ENCODE measurements at places on chromosomes 11 and 22.

DNA sequence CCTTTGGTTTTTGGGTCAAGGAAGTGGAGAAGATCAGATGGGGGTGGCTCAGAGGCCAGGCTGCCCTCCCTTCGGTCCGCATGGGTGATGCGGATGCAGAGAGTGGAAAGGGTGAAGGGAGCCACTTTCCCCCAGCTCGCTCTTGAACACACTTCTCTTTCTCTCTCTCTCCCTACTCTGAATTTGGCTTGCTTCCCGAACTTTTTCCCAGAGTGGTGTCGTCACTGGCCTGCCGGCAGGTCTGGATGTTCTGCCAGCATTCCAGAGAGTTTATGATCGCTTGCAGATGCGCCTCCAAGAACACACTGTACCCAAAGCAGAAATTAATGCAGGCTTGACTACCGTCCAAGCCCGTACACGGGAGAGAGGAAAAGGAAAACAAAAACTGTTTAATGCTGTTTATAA lies 103.2 kb downstream of the ZBTB16 start:
- DNase-seq: peak; percentile 95

DNA sequence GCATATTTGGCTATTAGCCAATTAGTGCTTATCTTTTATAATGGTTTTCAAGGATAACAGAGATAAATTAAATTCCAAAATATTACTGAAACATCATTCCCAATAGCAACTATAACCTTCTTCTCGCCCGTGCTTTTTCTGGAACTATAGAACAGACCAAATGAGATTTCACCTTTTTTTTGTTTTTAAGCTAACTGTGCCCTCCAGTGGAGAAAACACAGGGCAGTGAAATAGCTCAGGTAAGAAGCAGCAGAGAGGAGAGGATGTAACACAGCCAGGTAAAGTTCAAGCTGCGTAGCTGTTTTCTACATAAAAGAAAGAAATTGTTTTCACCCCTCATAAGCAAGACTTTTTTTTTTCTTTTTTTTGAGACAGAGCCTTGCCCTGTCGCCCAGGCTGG lies 28.2 kb downstream of the HSD17B12 start:
- no peak for DNase-seq

- DNase-seq: peak; percentile 10
Measured at GRCh38 chr11:126646701-126647557, 291.4 kb downstream of the ST3GAL4 start.

DNA sequence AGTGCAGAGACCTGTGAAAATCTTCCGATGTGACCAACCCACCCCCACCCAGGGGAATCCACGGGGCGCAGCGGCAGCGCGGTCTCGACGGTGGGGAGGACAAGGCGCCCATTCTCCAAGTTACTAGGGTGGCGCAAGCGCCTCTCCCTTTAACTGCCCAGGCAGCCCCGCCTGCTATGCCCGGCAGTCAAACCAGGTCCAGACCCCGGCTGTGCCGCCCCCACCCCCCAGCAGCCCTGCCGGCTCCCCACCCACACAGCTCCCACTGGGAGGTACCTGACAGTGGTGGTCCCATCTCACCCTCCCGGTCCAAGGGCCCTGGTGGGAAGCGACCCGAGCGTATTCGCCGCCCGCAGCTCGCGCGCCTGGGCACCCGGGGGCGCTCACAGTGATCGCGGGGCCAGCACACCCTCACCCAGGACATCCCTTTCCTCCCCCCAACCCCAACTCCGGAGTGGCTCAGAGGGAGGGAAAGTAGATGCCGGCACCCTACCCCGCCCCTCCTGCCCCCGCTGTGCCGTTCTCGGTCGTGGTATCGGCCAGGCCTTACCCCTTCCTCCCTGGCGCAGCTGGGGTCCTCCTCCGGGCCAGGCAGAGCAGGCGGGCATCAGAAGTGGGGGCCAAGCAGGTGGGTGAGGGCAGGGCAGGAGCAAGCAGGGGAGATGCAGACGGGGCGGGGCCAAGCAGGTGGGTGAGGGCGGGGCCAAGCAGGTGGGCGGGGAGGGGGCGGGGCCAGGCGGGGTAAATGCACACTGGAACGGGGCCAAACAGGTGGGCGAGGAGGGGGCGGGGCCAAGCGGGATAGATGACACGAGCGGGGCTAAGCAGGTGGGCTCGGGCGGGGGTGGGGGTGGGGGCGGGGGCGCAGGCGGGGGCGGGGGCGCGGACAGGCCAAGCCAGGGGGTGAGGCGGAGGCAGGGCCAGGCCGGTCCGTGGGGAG lies at the start of gene TRPM5:
TRPM5 (minus strand) TSS at position 634 of the 940 bp plus-strand sequence. CDS start 21,478 bp downstream, outside the sequence.
- no peak for DNase-seq

- DNase-seq: peak; percentile 50
Measured at GRCh38 chr11:9972989-9973388, 309.1 kb downstream of the SWAP70 start.

GRCh38 chr11:87560352-87560751 lies 522.6 kb downstream of the TMEM135 start:
- no peak for DNase-seq

GRCh38 chr22:26667140-26667539 lies 9.8 kb downstream of the MIAT start:
- DNase-seq: peak; percentile 29

DNA sequence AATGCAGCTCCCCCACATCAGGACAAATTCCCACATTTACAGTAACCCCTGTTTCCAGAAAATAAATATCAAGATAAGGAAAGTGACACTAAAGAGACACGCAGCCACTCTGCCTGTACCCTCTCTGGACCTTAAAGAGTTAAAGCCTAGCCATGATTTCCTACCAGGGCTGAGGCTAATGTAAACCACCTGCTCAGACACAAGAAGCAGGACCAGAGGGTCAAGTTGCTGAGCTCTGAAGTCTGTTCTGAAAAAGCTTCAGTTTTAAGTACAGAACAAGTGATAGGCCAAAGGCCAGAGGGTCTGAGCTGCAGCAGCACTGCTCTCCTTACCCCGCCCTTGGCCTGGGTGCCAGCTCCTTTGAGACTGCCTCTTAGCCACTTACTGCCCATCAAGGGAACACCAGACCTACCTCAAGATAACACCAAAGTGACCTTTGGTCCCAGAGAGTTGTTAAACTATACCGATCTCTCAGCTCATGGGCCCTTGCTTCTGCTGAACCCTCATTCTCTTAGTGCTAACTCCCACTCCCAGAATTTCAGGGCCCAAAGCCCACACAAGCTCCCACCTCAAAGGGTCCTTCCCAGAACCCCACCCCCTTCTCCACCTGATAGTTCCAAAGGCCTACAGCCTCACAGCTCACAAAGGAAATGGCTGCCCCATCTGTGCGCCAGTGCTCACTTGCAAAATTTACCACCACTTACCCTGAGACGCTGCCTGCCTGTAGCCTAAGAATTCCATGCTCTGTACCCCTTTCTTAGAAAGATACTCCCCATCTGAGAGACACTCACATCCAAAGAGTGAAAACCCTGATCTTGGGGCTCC lies 40.5 kb downstream of the IL18BP start:
- no peak for DNase-seq

DNA sequence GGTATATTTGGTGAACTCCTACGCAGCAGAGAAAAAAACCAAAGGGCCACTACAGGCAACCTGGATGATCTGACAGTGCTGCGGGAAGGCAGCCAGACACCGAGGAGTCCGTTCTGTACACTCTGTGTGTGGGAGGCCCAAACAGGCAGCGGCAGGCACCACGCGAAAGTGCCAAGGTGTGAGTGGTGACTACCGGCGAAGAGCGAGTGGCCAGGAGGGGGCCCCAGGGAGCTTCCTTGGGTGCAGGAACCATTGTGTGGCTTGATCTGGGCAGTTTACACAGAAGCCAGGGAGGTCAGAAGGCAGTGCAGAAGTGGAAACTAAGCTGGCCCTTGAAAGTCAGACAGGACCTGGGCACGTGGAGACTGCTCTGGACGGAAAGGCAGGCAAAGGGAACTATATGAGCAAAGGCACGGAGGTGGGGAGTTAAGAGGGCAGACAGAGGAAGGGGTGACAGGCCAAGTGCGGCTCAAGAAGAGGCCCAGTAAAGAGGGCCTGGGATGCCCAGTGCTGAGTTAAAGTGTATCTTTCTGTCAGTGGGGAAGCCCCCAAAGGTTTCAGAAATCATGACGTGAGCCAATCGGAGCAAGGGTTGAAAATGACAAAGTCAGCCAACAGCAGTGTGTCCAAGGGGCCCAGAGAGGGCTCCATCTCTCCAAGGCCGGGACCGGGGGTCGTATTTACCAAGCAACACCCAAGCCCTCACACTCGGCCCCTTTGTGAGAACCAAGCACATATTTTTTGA lies 10.6 kb downstream of the TMEM184B start:
- DNase-seq: peak; percentile 70

- no peak for DNase-seq
Measured at GRCh38 chr11:26150031-26150430, 181.9 kb upstream of the ANO3 start.

- no peak for DNase-seq
Measured at GRCh38 chr11:45605051-45605450, 60.4 kb downstream of the CHST1 start.

DNA sequence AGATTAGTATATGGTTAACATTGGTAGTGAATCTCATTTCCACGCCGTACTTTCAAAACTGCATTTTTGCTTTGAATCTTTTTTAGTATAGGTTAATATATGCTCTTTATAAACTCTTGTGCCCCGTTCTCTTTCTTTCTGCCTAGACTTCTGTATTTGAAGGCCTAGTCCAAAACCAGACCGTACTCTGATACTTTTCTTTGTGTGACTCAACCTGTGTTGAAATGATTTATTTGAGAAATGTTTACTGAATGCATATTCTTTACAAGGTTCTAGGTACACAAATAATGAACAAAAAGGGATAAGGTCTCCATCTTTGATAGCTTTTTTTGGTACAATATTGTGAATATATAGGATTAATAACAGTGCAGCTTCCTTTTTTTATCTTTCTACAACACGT lies 68.3 kb downstream of the HIPK3 start:
- peak; percentile 27 for DNase-seq

GRCh38 chr11:22161489-22161888 lies 31.4 kb upstream of the ANO5 start:
- DNase-seq: no peak

DNA sequence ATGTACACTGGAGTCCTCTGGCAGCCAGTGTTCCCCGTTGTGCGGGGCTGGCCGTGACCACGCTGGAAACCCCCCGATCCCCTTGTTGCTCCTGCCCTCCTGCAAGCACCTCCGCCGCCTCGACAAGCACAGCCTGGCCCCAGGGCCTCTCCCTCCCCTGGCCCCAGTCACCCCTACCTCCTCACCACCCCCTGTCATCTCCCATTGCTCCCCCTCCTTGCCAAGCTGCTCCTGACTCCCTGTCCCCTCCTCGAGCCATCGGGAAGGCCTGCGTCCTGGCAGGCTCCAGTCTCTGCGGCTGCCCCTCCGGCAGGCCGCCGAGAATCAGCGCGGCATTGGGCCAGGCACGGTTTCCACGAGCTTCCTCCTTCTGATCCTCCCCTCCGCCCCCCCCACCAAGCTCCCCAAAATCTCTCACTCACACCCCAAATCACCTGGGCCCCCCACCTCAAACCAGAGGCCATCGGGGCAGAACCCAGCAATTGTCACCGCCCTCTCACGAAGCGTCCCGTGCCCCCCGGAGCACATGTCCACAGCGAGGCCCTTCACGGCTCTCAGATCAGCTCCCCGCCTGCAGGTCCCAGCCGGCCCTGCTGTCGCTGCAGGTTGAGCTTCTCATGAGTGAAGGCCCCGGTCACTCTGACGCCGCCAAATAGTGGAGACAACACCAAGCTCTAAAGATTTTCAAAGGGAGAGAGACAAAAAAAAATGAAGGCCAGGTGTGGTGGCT lies 5.7 kb upstream of the LSP1 start:
- no peak for DNase-seq

DNA sequence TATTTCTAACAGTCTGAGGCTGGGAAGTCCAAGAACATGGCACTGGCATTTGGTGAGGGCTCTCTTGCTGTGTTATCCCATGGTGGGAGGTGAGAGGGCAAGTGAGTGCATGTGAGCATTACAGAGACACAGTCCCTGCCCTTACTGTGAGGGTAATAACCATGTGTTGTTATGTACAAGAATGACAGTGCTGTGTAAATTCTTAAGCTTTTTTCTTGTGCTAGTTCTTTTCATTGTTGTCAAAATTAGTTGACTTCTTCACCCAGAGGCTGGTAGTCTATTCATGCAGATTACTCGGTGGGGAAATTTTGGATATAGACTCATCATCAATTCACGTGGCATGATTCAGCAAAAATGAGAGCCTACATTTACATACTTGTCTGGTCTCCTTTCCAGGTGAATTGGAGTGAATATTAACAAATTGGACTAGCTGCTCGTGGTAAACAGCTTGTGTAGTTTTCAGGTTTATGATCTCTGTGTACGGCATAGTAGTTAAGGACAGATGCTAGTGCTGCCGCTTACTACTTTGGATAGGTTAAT lies 49.3 kb downstream of the ATXN10 start:
- DNase-seq: peak; percentile 28

DNA sequence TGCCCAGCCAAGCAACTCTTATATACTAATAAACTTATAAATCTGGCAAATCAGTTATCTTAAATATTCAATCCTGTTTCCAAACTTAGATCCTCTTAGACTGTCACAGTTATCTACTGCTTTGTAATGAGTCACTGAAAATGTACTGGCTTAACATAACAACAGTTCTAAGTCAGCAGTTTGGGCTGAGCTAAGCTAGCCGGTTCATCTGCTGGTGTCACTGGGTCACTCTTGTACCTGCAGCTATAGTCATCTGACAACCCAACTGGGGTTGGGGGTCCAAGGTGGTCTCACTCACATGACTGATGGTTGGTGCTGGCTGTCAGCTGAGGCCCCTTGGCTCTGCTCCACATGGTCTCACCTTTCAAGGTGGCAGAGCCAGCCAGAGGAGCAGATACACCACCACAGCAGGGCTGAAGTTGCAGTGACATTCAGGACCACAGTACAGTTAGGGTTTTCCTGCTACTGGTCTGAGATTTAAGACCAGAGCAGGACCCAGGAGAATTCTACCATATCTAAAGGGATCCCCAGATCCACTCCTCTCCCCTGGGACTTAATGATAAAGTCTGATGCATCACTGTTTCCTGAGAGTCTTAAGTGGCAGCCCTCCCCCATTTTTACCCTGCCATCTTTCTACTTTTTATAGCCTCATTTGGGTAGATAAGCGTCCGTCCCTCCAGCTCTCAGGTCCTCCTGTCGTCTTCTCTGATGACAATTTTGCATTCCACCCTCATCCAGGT lies 7.9 kb upstream of the MACROD1 start:
- no peak for DNase-seq

DNA sequence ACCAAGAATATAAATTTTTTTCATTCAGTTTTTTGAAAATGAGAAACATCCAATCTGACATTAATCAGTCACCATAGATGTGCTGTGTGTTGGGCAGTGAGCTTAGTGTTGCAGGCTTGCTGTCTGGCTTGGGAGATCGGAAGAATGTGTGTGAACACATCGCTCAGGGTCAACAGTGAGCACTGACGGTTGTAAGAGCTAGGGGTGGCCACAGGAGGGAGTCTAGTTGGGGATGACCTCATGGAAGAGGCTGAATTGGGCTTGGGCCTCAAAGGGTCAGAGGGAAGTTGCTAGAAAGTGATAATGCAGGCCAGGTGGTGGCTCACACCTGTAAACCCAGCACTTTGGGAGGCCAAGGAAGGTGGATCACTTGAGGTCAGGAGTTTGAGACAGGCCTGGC lies 375.4 kb downstream of the DDX10 start:
- DNase-seq: no peak

- no peak for DNase-seq
Measured at GRCh38 chr11:62843466-62843865, 4.1 kb upstream of the WDR74 start.

Data from bronchial epithelial cell (primary cell).